Posterior cingulate gyrus (tissue), 11 donors: ENCODE measurements at places on chromosomes 2 and 18.
A peak's percentile ranks its signal among the peaks of the same experiment; 100 is the strongest.

DNA sequence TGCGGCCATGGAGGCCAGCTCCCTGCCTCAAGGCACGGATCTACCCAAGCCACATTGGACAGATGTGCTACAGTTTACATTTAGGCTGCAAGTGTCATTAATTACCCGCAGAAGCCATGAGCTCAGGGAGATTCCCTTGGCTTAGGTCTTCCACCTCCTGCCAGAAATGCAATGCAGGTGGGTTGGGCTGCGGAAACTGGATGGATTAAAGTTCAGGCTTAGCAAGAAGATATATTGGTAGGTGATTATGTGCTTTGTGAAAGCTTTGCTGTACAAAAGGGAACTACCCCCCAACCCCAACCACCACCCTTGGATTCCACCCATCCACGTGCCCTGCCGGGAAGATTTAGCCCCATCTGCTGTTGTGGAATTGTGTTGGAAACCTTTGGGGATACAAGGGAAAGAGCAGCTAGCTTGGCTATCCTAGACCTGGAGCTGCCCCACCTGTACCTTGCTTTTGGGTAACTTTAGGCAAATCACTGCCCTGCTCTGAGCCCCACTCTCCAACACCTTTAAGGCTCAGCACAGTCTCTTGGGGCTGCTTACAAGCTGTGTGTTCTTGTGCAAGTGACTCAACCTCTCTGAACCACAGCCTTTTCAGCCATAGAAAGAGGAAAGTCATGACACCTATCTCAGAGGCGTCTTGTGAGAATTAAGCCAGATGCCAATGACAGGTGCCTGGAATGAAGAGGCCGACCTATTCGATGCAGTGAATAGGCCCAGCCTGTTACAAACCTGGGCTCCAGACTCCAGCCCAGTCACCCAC is 141.6 kb upstream of the GLI2 start:
- DNase-seq: no peak

DNA sequence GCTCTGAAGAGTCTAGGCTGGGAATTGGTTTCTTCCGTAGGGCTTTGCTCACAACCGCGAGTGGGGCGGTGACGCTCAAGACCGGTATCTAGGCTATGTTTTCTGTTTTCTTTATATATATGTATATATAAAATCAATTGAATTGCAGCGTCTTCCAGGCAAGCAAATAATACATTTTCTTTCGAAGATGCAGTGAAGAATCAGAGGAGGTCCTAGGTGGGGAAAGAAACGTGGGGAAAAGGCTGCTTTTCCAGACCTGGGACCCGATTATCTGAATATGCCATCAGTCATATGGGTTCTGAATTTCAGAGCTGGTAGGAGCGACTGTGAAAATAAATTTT is 714 bp upstream of the SCN9A start:
- no peak for DNase-seq

DNA sequence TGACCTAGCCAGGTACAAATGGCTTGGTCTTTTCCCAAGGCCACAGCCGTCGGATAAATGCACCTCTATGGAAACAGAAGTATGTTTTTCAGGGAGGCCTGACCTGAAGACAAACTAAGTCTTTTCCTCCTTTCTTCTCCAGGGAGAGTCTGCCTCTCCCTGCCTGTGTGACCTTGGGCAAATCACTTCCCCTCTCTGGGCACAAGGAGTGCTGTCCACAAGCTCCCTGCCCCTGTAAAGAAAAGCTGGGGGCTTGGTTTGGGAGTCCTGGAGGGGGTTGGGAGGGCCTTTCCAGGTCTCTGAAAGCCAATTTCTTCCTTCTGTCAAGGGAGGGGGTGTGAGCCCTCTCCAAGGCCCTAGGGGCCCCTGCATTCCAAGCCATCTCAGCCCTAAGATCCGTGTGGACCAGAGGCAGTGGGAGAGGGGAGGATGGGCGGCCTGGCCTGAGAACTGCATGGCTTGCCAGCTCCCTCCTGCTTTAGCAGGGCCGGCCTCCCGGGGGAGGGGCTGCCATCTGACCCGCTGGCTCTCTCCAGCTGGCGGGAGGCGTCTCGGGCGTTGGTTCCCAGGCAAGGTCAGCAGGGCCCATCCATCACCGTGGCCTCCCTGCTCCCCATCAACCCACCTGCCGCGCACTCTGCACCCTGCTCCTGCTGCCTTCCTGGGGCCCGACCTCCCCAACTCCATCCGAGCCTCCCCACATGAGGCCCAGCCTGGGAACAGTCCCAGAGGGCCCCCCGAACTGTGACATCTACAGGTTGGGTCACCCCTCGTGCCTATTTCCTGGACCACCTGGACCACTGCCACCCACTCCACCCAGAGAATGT is 61.4 kb downstream of the SMAD7 start:
- no peak for DNase-seq

DNA sequence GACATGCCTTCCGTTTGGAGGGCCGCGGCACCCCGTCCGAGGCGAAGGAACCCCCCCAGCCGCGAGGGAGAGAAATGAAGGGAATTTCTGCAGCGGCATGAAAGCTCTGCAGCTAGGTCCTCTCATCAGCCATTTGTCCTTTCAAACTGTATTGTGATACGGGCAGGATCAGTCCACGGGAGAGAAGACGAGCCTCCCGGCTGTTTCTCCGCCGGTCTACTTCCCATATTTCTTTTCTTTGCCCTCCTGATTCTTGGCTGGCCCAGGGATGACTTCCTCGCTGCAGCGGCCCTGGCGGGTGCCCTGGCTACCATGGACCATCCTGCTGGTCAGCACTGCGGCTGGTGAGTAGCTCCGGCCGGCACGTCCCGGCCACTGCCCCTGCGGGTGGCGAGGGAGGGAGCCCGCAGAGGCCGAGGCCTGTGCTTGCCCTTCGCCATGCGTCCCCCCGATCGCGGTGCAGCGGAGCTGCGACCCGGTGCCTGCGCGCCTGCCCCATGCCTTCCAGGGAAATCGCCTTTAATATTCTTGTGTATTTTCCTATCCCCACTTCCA is 1.2 kb downstream of the BMPR2 start:
- peak; percentile 44 for DNase-seq

GRCh38 chr2:134344954-134345697 is 91.3 kb downstream of the MGAT5 start:
- DNase-seq: no peak

- no peak for DNase-seq
These were observed 34.5 kb upstream of the NABP1 start for GRCh38 chr2:191643429-191643828.

DNA sequence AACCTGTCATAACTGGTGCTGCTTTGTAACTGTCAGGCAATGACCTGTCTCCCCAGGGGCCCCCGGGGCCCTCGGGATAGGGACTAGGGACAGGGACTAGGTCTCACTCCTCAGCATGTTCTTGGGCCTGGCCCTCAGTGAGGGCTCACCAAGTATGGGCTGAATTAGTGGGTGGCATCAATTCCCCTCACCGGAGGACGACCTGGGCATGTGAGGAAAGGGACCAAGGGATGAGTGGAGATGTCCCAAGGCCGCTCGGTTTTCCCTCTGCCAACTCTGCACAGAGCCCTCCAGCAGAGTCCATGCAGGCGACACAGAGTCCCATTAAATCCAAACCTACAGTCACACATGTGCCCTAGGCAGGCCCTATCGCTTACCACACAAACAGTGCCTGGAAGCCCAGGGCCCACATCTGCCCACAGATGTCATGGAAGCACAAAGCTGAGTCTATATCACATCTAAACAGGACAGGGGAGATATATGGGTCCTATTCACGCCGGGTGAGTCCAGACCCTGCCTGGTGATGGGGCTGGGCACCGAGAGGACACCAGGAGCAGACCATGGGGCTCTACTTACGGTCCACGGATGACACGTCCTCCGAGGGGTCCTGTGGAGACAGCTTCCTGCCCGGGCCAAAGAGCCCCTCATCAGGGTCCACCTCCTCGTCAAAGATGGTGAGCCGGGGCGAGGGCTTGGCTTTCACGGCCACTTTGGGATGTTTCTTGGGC is 26.6 kb downstream of the HS1BP3 start:
- DNase-seq: no peak

- no peak for DNase-seq
These were observed 78.4 kb downstream of the LIMS1 start for GRCh38 chr2:108612514-108613183.

DNA sequence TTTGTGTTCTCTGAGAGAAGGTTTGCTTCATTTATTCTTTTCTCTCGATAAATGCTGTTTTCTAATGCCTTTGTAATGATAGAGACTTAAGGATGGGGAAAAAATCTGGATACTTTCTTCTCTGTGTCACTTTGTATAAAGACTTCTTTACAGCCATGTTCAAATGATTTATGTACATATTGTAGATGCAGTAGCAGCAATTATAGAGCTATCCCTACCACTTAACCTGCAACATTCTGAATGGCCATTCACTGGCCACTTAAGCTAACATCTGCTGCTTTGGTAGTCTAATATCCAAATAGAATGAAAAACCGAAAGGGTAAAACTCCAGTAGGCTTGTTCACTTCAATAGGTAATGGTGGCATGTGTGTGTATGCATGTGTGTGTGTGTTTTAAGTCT is 97.8 kb downstream of the CSRNP3 start:
- DNase-seq: no peak

- DNase-seq: no peak
These were observed 218.3 kb downstream of the PTGR3 start for GRCh38 chr18:74990563-74991081.

- no peak for DNase-seq
These were observed 114.8 kb downstream of the DIS3L2 start for GRCh38 chr2:232076272-232076671.
